ENCODE measurements at places on chromosomes 13 and 19.
A peak's percentile ranks its signal among the peaks of the same experiment; 100 is the strongest.

GRCh38 chr19:48391100-48392005 is at the start of gene KDELR1:
Gene KDELR1, minus strand, starts transcription at chr19:48391551. Its CDS starts 193 bp downstream, at chr19:48391358.
- DNase-seq = peak; percentile 69

DNA sequence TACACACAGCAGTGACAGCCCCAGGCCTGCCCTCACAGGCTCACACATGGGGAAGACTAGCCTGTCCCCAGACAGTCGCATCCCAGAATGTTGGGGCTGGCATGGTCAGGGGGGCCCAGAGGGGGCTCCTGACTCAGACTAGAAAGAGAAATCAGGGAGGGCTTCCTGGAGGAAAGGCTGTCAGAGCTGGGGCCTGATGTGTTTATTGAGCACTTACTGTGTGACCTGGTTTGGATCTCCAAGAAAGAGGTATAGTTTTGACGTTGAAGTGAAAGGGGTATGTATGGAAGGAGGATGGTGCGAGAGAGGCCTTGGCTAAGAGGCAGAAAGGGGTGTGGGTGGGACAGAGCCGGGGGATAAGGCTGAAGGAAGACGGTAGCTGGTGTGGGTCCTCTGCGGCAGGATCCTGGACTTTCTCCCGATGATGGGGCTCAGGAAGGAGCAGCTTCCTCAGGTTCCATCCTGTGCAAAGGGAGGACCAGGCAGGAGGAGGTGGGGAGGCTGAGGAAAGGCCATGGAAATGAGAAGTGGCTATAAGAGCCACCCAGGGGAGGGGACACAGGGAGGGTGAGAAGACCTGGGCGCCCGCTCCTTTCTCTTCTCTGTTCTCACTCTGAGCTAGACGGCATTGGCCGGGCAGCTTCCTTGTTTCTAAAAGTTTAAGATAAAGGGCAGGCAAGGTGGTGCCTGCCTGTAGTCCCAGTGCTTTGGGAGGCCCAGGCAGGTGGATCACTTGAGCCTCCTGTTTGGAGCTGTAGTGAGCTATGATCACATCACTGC is 16.1 kb upstream of the BCL3 start:
- no peak for DNase-seq

DNA sequence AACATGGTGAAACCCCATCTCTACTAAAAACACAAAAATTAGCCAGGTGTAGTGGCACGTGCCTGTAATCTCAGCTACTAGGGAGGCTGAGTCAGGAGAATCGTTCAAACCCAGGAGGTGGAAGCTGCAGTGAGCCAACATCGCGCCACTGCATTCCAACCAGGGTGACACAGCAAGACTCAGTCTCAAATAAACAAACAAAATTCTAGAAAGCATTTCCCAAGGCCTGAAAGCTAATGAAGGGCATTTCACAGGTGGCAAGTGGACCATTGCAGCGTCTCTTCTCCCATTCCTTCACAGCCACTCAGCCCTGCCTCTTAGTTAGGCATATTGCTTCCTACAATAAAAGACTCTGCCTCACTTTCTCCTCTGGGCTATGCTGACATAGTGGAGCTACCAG is 13.5 kb upstream of the RXFP2 start:
- DNase-seq = peak; percentile 30

- DNase-seq = no peak
Observed at GRCh38 chr19:35447606-35448469, at the start of gene FFAR2. Gene FFAR2, plus strand, starts transcription at chr19:35448257. Its CDS starts 1,458 bp downstream, at chr19:35449715.

- peak; percentile 74 for DNase-seq
Observed at GRCh38 chr19:1360818-1361461, 22.8 kb upstream of the NDUFS7 start.

DNA sequence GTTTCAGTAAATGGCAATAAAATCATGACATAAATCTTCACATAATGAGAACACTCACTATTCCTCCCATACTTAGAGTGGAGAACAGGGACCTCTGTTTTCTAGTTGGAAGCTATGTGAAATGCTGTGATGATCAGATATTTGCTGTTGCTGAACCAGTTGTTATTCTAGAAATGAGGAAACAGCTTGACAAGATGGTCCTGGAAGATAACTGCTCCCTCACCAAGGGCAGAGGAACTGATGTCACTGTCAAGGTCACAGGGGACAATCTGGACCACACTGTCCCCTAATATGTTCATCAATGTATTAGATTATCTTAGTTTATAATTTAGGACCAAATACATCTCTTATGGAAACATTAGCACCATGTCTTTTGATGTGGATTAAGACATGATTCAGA is 1173.3 kb downstream of the PCDH17 start:
- no peak for DNase-seq

- no peak for DNase-seq
Observed at GRCh38 chr13:77422724-77423123, 95.8 kb upstream of the MYCBP2 start.

GRCh38 chr19:7748171-7748570 is 837 bp upstream of the CD209 start:
- DNase-seq = no peak

DNA sequence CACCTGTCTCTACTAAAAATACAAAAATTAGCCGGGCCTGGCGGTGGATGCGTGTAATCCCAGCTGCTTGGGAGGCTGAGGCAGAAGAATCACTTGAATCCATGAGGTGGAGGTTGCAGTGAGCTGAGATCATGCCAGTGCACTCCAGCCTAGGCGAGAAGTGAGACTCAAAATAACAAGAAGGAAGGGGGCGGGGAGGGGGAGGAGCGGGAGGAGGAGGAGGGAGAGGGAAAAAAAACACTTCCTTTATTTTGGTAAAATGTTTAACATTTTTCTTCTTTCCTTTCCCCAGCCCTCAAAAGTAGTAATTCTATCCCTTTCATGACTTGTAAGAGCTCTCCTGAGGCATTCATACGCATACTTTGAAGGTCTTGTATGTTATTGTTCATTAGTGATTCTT is 44.3 kb downstream of the SPRY2 start:
- DNase-seq = no peak

DNA sequence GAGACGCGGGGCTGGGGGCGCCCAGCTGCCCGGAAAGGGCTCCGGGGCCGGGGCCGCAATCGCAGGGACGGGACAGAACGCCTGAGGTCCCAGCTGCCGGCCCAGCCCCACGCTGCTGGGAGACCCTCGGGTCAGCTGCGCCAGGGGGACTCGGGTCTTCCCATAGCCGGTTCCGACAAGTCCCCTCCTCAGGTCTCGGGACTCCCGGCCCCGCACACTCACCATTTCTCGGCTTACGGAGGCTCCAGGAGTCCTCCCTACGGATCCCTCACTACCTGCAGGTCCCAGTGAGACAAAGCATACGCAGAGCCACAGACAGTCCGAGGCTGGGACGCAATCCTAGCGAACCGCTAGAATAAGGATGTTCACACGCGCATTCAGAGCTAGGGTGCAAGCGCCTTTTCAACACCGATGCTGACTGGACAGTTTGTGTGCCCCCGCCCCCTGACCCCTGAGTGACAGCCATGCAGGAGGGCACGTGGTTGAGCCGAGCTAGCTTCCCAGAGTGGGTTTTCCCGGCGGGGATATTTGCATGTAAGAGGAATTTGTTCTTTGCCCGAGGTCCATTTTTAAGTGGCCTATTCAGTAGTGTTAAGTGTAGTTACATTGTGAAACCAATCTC is 13.6 kb downstream of the ZNF490 start:
- no peak for DNase-seq

All from fibroblast of skin of back (primary cell).